Motor neuron (in vitro differentiated cells): ENCODE measurements at places on chromosomes 16 and 17. TPM values are rescaled to one million over a fixed set of nuclear protein-coding genes. Genes with fewer than 3 reads are reported as not detected.

DNA sequence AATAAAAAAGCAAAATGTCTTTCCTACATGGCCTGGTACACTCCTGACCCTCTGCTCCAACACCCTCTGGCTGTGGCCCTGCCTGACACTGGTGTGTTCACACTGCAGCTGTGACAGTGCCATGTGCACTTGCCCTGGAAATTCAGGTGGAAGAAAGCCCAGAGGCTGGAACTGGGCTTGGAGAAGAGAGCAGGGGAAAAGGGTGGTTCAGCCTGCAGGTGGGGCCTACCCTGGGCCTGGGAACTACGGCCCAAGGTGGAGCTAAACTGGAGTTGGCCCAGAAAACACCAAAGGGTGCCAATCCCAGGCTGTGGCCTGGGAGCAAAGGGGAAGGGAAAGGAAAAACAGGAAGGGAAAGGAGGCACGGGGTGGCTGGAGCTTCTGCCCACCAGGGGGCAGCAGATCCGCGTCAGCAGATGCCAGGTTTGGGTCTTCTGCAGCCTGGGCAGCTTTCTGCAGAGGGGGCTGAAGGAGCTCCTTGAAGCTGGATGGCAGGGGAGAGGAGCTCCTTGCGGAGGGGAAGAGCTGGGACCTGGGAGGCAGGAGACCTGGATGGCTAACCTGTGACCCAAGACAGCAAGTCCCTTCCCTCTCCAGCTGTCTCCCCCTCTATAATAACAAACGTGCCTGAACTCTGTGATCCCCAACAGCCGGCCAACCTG, 15.4 kb upstream of the CTCF start:
- ATAC-seq, result peak; percentile 70

DNA sequence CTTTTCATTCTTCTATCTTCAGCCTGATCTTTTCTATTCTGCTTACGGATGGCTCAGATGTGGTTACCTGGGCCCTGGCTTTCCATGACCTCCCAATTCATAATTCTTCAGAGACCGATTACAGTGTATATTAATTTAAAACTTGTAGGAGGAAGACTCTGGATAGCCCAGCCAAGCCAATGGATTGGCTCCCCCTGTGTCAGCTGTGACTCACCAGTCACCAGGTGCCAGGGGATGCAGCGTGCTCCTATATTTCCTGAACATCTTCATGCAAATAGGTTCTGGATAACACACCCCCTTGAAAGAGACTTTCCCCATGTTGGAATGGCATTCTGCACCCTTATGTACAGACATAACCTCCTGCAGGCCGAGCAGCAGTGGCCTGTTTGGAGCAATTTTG, 208.3 kb upstream of the WSCD1 start:
- no peak for ATAC-seq

DNA sequence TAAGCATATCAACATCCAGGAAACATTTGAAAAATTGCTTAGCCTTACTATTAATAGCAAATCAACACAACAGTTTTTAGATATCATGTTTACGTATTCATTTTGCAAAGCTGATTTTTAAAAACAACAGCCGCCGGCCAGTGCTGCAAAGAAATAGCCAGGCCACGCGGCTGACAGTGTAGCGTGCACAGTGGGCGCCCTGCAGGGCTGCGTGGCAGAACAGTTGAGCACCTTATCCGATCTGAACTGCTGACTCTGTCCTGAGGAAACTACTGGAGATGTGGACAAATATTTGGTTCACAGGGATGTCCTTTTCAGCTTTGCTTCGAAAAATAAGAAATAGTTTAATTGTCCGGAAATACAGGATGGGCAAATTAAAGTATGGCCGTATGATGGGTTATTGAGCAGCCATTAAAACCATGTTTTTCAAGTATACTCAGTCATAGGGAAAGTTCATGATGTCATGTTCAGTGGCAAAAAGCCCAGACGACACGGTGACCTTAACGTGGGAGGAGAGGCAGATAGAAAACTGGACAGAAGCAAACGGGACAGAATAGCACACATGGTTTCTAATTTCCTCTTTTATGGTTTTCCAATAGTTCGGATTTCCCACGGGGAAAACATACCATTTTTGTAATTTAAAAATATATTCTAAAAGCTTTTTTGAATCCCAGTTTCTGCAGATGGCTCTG, 52.4 kb upstream of the ENDOV start:
- no peak for ATAC-seq

- ATAC-seq, result no peak
Measured at GRCh38 chr17:4160294-4160859, 17.4 kb downstream of the CYB5D2 start.

GRCh38 chr16:22191532-22192260, 14.4 kb upstream of the EEF2K start:
- no peak for ATAC-seq

- no peak for ATAC-seq
Measured at GRCh38 chr17:28443901-28444638, 29.4 kb upstream of the SLC13A2 start.

- ATAC-seq, result no peak
Measured at GRCh38 chr17:57234061-57234738, 22.1 kb upstream of the MSI2 start.

GRCh38 chr16:11576427-11577289, 10.1 kb downstream of the LITAF start:
- ATAC-seq, result no peak

DNA sequence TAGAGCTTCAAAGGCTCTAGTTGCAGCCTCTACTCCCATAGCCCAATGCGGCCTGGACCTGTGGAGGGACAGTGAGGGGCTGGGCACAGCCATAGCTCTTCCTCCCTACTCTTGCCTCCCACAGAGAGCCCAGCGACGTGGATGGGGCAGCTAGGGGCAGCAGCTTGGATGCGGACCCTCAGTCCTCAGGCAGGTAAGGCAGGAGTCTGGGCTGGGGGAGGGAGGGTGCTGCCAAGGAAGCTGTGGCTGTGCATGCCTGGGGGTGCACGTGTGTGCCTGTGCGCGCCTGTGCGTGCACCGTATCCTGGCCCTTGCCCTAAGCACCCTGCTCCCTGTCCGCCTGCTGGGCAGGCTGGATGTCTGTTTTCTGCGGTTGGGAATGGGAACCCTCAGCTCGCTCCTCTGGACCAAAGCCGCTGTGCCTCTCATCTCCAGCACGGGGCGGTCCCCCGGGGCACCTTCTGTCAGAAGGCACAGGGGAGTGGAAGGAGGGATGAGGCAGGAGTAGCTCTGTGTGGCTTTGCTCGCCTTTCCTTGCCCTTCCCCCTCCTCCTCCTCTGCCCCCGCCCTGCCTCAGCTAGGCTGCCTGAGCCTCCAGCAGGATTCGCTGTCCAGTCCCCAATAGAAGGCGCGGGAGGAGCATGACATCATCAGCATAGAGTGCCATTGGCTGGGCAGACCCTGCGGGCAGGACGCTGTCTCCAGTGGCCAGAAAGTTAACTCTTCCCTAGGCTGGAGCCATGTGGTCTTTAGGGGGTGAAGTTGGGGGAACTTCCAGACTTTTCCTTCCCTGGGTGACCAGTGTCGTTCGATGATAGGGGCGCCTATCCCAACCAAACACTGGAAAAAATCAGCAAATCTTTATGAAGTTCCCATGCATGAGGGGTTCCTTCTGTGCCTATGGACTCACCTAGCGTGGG, 797 bp downstream of the PRCD start:
- ATAC-seq, result peak; percentile 81

DNA sequence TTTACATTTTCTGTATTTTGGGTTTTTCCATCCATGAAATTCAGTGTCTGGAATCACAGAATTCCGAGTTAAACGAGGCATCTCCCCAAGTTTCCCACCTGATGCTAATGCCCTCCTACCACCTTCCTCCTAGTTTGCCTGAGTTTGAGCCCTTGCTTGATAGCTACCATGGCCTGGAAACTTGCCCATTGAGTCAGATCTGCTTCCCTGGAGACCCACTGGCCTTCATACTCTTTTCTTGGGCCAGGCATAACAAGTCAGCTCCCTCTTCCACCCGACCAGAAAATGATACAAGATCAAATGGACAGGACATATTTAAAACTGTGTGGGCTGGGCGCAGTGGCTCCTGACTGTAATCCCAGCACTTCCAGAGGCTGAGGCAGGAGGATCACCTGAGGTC, 10.2 kb downstream of the SETD1A start:
- no peak for ATAC-seq

DNA sequence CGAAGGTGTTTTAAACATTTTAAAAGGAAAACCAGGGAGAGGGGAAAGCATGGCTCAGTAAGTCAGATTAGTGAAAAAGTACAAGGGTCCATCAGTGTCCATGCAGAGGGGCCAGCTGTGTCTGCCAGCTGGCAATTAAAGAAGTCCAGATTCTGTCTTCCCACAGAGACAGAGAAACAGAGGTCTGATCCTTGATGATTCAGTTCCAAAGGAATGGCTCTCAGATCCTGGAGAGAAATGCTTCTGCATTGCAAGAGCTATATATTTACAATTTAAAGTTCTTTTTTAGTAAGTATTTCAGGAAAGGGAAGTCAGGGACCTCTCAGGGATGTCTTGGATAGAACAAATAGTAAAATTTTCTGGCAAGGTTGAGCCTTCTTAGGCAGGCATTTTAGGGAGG, 56.2 kb downstream of the HSD17B2 start:
- no peak for ATAC-seq

DNA sequence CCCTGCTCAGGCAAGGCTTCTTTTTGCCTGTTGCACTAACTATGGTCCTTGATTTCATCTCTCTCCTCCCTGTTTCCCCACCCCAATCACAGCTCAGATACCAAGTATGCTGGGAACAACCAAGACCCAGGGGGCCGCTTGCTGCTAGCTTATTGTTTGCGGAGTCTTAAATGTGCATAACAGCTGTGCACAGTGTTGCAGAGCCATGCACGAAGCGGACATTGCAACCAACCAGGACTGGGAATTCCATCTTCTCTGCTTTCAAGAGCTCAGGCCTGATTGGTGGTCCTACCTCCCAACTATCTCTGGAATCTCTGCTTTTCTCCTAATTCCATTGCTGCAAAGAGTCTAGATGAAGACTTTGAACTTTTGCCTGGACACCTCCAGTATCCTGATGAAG, 281.3 kb upstream of the TNRC6C start:
- ATAC-seq, result no peak

DNA sequence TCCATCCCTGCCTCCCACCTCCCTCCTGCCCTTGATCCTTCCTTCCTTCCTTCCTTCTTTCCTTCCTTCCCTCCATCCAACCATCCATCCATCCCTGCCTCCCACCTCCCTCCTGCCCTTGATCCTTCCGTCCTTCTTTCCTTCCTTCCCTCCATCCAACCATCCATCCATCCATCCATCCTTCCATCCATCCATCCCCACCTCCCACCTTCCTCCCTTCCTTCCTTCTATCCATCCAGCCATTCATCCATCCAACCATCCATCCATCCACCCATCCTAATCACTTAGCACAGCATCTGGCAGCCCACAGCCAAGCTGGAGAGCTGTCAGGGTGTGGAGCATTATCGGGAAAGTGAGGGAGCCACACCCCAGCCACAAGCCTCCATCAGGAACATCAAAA, 54.5 kb downstream of the TK2 start:
- no peak for ATAC-seq

- peak; percentile 24 for ATAC-seq
Measured at GRCh38 chr16:8847145-8847544, 21.7 kb downstream of the CARHSP1 start.

DNA sequence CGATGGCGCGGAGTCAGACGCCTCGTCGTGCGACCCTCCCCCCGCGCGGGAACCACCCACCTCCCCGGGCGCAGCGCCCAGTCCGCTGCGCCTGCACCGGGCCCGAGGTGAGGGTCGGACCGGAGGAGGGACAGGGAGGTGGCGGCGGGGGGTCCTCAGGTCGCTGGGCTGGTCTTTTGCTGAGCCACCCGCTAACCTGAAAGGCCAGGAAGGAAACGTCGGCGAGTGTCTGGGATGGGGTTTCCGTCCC, 4.9 kb downstream of the TBX2 start:
- no peak for ATAC-seq

- ATAC-seq, result no peak
Measured at GRCh38 chr17:6558276-6558675, 1.9 kb upstream of the PITPNM3 start.

DNA sequence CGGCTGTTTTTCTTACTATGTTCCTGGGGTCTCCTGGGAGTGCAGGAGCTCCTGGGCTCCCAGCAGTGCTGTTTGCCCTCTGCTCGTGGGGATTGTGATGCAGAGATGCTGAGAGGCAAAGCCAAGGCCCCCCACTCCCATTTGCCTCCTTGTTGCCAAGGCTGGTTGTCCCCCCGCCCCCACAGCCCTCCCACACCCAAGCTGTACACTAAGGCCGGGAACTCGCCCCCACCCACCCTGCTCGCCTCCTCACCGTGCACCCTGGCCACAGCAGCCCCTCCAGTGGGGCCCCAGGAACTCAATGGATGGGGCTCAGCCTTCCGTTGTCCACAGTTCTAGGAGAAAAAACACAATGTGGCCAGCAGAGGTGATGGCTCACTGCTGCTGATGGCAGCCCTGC, 10.2 kb downstream of the NLRC3 start:
- ATAC-seq, result no peak

DNA sequence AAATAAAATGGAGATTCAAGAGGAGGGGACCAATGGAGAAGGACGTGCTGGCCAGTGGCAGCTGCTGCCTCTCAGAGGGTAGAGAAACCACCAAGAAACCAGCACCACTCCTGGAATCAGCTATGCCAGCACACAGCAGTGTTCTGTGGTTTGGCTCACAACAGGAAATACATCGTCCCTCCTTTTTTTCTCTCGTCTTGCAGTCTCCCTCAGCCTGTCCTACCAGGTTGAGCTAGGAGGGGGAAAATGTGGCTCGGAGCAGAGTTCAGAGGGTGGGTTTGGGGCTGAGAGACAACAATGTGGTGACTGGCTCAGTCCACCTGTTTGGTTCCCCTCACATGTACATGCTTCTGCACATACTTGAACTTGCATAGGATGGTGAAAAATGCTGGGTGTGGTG, 19.9 kb upstream of the SLC16A5 start:
- ATAC-seq, result no peak

DNA sequence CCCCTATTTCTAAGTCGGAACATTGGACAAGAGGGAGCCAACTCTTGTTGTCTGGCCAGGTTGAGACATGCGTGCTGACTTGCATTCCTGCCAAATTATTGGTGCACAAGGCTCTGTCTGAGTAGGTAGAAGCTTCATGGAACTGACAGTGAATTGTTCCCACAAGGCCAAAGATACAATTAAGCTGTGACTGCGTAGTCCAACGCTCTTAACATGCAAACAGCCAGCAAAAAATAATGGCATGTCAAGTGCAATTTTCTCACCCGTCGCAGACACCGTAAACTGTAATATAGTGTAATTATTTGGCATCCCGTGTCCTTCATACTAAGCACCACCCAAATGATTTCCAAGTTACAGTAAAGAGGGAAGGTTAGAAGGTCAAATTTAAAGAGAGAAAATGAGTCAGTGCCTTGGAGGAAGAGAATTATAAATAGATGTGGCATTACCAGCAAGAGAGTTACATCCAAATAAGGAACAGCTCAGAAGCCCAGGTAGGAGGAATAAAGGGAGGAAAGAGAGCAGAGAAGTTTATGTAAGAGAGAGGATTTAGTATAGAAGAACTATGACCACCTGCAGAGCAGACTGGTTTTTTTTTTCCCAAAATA, 21.8 kb downstream of the CDH8 start:
- ATAC-seq, result no peak

- no peak for ATAC-seq
Measured at GRCh38 chr17:50177476-50177875, 11.7 kb downstream of the SGCA start.

GRCh38 chr17:410543-411401, 58.2 kb upstream of the RPH3AL start:
- ATAC-seq, result peak; percentile 52

CA7 gene
- total RNA-seq, result 0.34 and 0.62 TPM in 2 replicates

KRT33A gene
- not detected in 2 replicates for total RNA-seq

LPO gene
- total RNA-seq, result 0.10 and 0.32 TPM in 2 replicates

ZNF830 gene
- 20.6 and 24.7 TPM in 2 replicates for total RNA-seq

CCL18 gene
- total RNA-seq, result not detected in 2 replicates

PRCD gene
- 5.0 and 6.4 TPM in 2 replicates for total RNA-seq

CDK3 gene
- 6.2 and 10.4 TPM in 2 replicates for total RNA-seq

CIITA gene
- 2.2 and 4.2 TPM in 2 replicates for total RNA-seq

SUMO2 gene
- 136 and 168 TPM in 2 replicates for total RNA-seq
